HS-27A (cell line): ENCODE measurements at places on chromosomes 5 and 9.

DNA sequence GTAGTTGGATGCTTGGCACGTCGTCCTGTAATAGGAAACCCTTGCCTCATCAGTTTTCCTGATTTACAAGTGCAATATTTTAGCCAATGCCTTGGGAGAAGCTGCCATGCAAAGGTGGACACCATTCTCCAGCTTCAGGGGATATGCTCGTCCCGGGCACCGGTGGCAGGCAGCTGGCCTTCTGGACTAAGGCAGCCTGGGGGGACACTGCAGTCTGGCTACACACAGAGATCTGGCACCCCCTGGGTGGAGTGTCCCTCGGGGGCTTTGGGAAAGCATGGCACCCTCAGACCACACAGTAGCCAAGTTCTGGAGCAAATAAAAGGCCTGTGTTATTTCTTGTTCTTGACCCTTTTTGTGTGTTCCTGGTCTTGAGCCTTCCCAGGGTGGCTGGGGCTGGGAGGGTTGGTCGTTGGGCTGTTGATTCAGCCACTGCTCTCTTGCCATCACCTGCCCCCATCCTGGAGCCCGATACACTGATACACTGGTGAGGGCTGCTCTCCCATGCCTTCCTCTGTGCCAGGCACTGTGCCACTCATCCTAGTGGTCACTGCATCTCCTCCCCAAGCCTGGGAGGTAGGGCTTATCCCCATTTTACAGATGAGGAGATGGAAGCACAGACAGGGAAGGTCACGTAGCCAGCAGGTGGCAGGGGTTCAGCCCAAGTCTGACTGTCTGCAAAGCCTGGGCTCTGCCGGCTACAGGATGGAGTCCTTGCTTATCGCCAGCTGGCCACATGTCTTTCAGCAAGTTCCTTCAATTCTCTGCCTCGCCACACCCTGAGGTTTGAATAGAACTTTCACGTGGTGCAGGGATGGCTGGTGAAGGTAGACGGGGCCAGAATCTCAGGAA lies 134.1 kb downstream of the RGS3 start:
- DNase-seq, result no peak

DNA sequence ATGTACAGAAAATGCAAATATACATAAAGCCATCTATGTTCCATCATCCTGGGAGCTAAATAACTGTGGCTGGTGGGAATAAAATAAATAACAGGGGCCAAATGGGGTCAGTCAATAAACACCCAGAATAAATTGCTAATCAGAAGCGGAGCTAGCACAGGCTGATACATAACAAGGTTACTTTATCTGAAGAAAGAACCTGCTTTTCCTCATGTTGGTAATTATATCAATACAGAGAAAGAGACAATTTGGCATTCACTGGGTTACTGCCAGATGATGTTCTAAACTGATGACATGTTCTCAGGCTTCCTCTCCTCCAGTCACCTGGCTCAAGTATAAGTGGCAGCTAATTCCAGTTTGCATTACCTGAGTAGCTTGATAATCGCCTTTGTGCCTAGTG lies 144.9 kb upstream of the CD180 start:
- no peak for DNase-seq

- DNase-seq, result no peak
These were observed at the start of gene HBEGF for GRCh38 chr5:140346348-140347221. Gene HBEGF, minus strand, starts transcription at chr5:140346603. Its CDS starts 275 bp downstream, at chr5:140346328.

- DNase-seq, result no peak
These were observed 62.5 kb upstream of the ITGA1 start for GRCh38 chr5:52725065-52725746.

DNA sequence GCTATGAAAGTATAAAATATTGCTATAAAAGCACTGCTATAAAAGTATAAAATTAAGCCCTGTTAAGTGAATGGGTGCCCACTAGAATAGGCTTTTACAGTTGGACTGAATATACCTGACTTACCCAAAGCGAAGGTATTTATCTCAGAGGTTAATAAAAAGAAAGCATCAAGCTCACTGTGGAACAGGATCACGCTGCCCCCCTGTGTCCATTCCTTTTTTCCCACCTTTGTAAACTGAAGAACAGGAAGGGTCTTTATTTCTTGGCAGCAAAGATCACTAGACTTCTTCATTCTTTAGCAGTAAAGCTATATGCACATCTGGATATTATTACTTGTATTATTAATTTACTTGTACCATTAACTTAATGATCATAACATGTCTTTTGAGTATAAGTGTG lies 22.1 kb upstream of the PLPP6 start:
- no peak for DNase-seq

- no peak for DNase-seq
These were observed 674.5 kb downstream of the CETN3 start for GRCh38 chr5:89735082-89735481.

GRCh38 chr5:109656829-109657228 lies 32.9 kb upstream of the MAN2A1 start:
- DNase-seq, result peak; percentile 68

GRCh38 chr5:142814122-142814521 lies 43.9 kb downstream of the ARHGAP26 start:
- DNase-seq, result no peak

- no peak for DNase-seq
These were observed 19.4 kb downstream of the ERGIC1 start for GRCh38 chr5:172853355-172853975.

DNA sequence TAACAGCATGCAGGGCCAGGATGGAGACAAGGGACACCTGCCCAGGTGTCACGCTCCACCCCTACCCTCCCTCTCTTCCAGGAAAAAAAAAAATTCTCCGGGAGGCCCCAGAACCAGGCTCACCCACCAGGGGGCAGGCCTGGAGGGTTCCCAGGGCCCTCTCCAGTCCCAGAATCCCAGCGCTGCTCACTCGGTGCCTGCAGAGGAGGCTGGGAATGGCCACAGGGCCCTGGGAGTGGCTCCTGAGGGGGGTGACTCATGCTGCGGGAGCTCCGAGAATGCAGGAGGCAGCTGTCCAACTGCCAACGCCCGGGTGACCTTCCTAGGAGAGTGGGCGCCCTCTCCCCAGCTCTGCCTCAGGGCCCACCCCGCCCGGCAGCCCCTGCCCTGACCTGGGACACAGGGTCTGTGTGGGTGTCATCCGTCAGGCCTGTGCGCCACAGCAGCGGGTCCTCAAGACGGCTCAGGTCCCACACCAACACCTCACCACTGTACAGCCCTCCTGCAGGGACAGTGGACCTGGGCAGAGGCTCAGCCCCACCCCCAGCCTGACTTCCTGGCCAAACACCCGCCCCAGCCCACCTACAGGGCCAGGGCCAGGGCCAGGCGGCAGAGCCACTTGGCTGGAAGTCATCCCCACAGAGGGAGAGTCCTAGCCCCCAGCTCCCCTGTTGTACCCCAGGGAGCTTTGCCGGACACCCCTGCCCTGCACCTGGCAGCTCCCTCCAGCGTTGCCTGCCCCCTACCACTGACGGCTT lies 21.2 kb downstream of the DYNC2I2 start:
- peak; percentile 96 for DNase-seq

- peak; percentile 69 for DNase-seq
These were observed 753 bp downstream of the FANCC start for GRCh38 chr9:95316794-95317118.

DNA sequence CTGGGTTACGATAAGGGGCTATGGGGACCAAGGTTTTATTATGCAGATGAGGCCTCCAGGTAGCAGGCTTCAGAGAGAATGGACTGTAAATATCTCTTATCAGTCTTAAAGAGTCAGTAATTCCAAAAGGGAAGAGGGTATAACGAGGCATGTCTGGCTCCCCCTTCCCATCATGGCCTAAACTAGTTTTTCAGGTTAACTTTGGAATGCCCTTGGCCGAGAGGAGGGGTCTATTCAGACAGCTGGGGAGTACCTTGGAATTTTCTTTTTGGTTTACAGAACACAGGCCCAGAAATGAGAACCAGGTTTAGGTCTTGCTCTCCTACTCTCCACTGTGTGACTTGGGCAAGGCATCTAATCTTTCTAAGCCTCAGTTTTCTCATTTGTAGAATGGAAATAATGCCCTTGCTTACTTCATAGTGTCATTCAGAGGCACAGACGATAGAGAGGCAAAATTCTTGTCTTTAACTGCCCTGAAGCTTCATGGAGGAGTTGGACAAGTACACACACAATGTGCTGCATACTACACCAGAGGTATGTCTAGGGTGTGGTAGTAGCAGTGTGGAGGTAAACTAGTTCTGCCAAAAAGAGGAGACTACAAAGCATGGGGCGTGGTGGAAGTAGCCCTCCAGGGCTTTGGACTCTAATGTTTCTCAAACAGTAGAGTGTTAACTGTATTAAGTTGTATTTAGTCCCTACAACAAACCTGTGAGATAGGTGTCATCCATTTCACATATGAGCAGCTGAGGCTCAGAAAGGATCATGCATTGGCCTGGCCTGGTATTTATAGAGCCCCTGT lies 45.5 kb downstream of the IRF1 start:
- no peak for DNase-seq

- DNase-seq, result no peak
These were observed 427.8 kb downstream of the BNC2 start for GRCh38 chr9:16442622-16443021.

DNA sequence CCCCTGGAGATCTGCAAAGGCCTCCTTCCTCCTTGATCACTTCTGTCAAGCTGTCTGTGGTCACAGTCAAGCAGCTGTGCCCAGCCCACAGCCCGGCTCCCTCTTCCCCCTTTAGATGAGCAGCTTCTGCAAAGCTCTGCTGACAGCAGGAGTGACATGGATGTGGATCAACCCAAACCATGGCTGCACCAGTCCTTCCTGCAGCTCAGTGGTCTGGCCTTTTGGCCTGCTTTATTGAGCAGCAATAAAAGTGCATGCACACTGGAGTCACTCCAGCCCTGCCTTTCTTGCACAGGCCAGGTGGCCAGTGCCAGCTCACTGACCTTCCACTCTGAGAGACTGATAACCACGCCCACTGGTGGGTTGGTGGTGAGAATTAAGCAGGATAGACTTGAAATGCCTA lies 91.3 kb upstream of the OTULINL start:
- no peak for DNase-seq

- DNase-seq, result no peak
These were observed 87.0 kb downstream of the DAB2IP start for GRCh38 chr9:121738411-121738810.

DNA sequence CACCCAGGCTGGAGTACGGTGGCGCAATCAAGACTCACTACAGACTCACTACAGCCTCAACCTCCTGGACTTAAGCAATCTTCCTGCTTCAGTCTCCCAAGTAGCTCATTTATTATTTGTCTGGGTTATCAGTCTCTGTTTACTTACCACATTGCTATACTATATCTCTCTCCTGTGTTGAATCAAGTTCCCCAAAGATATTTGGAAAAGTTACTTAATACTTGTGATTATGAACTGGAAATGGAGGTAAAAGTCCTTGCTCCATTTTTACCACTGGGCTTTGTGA lies 55.6 kb downstream of the ANGPTL2 start:
- no peak for DNase-seq

DNA sequence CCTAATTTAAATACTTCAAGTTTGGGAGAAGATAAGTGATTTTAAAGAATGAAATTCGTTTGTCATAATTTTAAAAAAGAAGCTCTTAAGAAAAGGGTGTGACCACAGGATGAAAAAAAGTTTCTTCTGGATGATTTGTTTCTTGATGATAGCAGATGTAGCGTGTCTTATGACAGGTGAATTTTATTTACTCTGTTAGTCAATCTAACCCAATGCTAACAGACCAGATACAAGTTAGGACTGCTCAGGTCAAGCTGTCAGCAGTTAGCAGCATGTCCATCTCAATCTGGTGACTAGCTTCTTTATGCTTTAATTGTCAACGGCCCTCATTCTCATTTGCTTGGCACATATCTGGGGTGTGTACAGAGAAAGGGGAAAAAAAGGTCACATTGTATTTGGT lies 456.0 kb downstream of the BNC2 start:
- DNase-seq, result no peak

DNA sequence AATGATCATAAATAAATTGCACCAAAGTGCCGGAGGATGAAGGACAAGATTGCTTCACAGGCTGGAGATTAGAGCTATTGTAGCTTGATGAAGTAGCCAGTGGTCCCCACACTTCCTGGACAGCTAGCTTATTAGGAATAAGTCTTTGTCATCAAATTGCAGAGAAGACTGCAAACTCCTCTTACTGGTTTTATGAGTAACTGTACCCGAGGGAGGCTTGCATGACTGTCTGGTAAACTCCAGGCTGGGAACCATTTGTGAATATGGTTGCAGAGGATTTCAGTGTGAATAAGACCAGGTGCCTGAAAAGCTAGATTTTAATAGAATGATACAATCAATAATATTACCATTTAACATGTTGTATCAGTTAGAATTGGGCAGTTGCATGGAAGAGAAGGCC lies 36.5 kb upstream of the SEMA5A start:
- DNase-seq, result no peak

- no peak for DNase-seq
These were observed 198.7 kb upstream of the C9orf72 start for GRCh38 chr9:27771803-27772545.
